ENCODE measurements at places on chromosomes 16 and 17.

GRCh38 chr16:87050142-87050541 is 267.1 kb downstream of the C16orf95 start:
- no peak for DNase-seq

DNA sequence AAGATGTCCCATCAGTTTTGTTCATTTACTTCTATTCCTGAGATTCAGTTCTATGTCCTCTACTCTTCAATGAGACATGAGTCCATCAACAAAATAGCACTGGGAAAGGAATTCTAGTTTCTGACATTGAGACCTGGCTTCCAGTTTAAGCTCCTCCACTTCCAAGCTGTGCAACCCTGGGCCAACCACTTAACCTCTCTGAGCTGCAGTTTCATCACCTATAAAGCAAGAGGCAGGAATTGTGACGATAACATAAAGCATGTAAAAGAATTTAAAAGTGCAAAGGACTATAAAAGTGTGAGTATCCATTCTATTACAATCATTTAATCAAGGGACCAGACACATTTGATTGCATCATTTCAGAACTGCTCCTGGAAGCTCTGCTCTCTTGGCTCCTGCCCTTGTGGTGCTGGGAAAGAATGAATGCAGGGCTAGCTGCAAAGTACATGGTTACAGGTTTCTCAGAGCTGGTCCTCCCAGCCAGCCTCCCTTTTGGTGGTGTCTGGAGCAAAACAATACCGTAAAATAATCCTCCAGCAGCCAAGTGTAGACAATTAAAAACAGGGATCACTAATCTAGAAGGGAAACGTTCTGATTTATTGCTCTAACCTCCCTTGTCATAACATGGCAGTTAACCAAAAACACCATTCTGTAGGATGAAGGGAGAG is 113.9 kb downstream of the VPS53 start:
- no peak for DNase-seq

DNA sequence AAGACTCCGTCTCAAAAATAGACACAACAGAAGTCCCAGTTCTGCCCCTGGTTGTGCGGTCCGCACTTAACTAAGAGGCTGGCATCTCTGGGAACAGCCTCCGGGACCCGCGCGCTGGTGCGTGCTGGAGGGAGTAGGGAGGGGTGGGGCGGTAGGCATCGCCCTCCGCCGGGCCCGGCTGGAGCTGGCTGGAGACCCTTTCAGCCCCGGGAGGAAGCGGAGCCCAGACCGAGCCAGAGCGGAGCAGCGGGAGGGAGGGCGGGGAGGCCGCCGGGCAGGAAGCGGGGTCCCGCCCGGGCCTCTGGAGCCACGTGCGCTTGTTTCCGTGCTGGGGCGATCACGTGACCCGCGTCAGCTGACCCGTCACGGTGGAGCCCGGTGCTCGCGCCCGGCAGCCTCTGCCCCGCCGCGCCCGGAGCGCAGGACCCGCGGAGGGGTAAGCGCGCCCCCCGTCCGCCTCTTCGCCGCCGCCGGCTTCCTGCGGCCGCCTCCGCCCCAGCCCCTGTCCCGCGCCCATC is at the start of gene WDR81:
Gene WDR81, plus strand, starts transcription at position 354 of the 518 bp plus-strand sequence. CDS start 256 bp downstream, outside the sequence.
- peak; percentile 84 for DNase-seq

DNA sequence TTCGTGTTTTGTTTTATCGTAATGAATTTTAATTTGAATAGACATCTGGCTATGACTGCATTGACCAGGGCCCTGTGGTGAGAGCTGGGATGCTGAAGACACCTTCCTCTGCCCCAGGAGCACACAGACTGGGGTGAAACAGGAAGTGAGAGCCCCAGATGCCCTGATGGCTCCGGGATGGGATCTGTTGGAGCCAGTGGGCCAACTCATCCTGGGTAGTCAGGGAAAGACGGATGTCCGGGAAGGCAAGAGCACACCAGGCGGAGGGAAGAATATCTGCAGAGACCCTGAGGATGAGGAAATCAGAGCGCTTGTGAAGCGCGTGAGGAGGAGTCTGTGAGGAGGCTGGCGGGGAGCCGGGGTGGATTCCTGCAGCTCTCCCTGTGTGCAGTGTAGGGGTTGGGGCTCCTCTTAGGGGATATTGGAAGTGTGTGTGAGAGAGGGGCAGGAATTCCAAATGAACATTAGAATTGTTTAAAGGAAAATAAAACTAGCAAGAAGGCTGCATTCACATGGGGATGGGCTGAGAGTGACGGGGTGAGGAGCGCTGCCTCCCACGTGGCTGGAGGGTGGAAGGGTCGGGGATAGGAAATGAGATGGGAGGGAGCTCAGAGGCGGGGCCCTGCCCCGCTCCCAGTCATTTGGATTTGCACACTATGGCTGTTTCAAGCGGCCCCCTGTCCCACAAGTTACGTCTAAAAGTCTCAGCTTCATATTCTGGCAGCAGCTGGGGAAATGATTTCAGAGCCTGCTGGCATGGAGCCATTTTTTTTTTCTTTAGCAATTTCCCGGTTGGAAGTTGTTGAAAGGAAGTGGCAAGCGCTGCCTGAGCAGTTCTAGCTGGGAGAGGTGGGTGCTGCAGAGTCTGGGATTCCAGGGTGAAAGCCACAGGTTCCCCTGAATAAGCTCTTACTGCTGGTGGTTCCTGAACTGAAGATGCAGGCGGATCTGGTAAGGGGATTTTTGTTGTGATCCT is 71.2 kb upstream of the LGALS9 start:
- DNase-seq, result no peak

DNA sequence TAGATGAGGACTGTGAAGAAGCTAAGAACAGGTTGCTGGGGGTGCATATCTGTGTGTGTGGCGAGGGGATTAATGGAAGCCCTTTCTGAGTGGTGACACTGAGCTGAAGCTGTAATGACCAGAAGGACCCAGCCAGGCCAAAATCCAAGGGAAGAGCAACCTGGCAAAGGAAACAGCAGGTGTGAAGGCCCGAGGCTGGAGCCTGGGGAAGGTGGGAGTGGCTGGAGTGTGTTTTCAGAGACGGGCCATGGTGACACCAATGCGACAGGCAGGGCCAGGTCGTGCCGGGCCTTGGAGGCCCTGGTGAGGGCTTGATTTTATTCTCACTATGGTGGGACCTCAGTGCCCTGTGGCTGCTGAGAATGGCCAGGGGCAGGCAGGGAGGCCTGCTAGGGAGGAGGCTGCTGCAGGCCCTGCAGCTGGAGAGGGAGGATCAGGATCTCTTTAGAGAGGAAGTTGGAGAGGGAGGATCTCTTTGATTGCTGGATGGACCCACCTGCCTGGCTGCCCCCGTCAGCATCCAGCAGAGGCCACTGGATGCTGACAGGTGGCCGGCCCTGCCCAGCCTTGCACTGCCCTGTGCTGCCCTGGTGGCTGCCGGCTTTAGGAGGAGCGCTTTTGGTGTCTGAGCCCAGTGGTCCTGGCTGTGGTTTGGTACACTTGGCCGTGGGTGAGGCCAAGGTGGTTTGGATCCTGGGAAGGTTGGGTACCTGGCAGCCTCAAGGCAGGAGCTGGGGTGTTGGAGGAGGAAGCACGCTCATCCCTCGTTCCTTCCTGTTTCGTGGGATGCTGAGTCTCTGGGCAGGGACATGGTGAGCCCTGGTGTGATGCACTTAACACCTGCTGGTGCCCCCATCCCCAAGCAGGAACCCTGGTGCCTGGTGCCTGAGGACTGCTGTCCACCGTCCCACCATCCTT is 188.3 kb downstream of the SEC14L1 start:
- no peak for DNase-seq

GRCh38 chr16:1397779-1398178 is 16.7 kb downstream of the UNKL start:
- no peak for DNase-seq

- DNase-seq, result no peak
These were observed 30.0 kb downstream of the MYO18A start for GRCh38 chr17:29150161-29150560.

- no peak for DNase-seq
These were observed 42.0 kb downstream of the BAHCC1 start for GRCh38 chr17:81437191-81437651.

Measured in CD4-positive, alpha-beta T cell treated with Interleukin-10 for 1 hour (primary cell).